AG04450 (cell line): ENCODE measurements at places on chromosomes 7 and 10.
A peak's percentile ranks its signal among the peaks of the same experiment; 100 is the strongest.

DNA sequence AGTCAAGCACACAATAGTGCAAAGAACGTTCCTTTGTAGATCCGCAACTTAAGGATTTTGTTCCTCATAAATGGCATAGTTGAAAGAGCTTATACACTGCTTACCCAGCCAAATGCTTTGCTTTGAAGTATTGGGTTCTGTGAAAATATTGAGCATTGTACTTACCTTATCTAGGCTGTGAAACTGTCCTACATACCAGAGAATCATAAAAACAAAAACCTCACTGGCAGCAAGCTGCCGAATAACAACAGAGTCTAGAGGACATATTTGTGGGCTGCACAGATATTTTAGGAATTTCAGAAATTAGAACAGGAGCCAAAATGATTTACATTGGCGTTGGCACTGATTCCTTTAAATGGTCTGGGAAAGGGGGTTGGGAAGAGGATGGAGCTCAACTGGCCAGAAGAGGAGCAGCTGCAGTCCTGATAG, 174.8 kb downstream of the RTKN2 start:
- peak; percentile 67 for DNase-seq

DNA sequence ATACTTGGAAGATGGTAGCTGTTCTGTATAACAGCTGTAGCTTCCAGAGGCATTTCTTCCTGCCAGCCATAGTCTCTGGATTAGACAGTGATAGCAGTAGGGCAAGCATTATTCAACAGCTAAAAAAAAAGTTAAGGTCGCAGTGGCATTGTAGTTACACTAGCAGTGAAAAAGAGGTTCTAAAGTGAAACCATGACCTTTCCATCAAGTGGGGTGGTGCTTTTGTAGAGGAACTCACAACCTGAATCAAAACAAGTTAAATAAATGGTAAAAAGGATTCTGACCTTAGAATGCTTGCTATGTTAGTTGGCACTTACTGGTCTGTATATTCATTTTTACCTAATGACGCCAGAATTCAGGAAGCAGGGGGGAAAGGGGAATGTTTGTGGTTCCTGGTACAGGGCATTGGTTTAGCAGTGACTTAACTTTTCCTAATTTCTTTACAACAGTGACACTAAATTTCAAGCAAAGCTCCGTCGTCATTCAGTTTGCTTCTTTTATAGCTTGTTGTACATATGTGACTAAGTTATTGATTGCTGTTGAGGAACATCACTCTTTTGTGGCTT, 55.0 kb downstream of the GBF1 start:
- peak; percentile 46 for DNase-seq

GRCh38 chr7:489876-490275, 29.8 kb downstream of the PDGFA start:
- no peak for DNase-seq

- DNase-seq, result no peak
Observed at GRCh38 chr10:9262770-9263169, 1208.3 kb downstream of the GATA3 start.

DNA sequence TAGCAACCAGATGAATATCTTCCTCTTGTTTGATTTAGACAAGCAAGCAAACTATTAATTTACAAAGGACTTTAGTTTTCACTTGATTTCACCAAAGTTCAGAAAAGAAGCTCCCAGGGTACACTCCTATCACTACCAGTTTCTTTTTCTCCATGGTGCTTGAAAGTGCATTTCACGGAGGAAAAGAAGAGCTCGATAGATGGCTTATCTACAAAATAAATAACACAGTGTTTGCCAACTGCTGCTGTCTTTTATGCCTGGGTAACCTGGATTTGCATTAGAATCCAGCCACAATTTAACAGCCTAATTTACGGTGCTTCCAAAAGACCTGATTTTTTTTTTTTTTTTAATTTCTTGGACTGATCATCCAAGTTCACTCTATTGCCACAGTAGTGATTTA, 275.7 kb downstream of the GPR37 start:
- DNase-seq, result no peak

DNA sequence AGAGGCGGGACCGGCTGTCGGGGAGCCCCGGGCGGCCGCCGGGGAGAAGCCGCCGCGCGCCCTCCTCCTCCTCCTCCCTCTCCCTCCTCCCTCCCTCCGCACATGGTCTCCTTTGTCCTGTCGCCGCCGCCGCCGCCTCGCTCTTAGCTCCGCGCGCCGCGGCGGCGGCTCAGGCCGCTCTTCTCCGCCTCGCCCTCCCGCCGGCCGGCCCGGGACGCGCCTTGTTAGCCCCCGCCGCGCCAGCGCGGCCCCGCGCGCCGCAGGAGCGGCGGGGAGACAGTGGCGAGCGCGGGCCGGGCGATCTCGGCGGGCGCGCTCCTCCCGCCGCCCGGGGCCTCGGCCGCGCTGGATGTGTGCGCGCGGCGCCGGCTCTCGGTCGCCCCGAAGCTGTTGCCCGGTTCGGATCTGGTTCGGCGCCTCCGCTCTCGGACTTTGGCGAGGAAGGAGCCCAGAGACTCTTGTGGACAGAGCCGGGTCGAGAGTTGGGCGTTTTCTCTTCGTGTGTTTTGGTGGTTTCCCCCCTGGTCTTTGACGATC, 437.4 kb upstream of the GALNT17 start:
- no peak for DNase-seq

- no peak for DNase-seq
Observed at GRCh38 chr10:53697038-53697437, 924.5 kb upstream of the MBL2 start.

- no peak for DNase-seq
Observed at GRCh38 chr7:41478187-41478586, 224.7 kb downstream of the INHBA start.

- no peak for DNase-seq
Observed at GRCh38 chr10:88097536-88097935, 234.1 kb downstream of the PTEN start.

DNA sequence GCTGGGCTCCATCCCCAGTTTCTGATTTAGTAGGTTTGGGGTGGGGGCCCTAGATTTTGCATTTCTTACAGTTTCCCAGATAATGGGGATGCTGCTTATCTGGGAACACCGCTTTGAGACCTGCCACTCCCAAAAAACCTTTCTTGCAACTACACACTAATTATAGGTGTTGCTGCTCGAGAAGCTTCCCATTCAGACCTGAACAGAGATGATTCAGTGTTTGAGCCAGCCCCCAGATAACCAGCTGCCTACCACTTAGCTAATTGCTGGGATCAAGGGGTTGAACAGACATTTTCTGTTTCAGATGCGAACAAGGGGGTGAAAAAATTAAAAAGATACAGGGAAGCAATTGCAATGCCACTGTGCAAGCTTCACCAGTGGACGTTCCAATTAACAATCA, 448.5 kb downstream of the KCNMA1 start:
- no peak for DNase-seq

DNA sequence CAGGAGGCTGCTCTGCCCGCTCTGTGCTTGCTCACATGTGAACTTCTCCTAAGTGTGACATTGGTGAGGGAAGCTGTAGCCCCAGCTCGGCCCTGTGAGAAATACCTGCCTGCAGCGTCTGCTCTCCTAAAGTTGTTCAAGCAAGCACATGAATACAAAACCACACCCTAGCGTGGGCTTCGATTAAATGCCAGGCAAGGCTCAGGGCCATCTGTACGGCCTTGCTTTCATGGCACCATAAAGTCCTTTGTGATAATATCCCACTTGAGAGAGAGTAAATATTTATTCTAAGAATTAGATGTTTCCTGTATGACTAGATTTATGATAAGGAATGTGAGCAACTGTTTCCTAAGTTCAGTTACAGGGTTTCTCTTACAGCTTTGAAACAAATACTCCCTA, 262.8 kb upstream of the KLF14 start:
- DNase-seq, result no peak

DNA sequence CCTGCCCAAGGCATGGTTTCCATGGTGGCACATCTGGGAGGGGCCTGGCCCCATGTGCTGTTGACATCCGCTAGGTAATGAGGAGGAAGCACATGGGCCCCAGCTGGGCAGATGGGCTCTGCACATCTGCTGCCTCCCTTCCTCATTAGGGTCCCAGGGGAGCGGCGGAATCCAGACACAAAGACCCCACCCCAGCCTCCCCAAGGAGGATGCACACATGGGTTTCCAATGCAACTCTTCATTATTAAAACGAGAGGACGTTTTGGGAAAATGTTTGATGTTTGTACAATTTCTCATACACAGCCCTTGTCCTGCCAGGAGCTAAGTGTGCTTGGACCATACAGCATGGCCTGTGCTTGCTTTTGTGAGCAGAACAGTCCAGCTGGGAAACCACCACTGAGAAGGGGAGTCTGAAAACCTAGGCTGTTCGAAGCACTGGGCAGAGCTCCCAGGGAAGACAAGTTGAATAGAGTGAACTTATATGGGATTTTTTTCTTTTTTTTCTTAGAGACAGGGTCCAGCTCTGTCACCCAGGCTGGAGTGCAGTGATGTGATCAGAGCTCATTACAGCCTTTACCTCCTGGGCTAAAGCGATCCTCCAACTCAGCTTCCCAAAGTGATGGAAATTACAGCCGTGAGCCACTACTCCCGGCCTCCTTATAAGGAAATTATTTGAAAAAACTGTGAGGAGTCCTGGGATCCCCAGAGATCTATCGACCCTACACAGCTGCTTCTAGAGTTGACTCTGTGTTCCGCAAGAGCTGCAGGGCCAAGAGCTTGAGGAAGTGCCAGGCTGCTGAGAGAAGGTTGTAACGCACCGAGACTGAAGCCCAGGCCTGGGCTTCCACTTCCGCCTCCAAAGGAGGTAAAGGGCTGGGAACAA, 23.4 kb downstream of the FAM107B start:
- DNase-seq, result no peak

DNA sequence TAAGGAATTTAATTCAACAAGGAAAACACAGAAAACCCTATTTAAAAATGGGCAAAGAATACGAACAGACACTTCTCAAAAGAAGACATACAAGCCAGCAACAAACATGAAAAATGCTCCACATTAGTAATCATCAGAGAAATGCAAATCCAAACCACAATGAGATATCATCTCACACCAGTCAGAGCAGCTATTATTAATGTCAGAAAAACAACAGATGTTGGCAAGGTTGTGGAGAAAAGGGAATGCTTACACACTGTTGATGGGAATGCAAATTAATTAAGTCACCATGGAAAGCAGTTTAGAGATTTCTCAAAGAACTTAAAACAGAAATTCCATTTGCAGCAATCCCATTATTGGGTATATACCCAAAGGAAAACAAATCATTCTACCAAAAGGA, 55.2 kb downstream of the GCC1 start:
- DNase-seq, result no peak

DNA sequence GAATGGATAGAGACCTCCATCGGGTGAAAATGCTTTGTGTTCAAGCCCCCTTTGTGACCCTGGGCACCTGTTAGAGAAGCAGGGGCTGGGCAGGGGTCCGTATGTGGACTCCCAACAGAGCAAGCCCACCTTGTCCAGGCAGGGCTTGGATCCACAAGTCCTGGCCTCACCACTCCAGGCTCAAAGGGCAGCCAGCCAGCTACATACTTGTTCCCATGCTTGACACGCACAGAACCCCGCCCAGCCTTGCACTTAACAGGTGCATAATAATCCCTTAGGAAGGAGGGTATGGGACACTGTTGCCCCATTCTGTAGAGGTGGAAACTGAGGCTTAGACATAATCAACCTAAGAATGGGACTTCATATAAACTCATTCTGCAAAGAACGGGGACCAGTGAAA, 160.6 kb downstream of the PRKAG2 start:
- DNase-seq, result no peak

DNA sequence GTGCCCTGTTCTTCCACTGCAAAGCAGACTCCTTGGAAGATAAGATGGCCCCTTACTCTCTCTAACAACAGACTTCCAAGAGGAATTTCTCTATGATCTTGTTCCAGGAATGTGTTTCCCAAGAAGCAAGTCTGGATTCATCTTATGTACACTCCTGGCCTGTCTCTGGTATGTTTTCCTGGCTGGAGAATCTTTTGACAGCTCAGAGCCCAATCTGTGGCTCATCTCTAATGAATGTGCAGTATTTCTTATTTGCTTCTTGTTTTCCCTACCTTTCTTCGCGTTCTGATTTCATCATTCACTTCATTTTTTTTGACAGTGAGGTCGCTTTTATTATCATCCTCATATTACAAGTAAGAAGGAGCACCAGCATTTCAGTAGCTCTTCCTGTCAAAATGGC, 53.0 kb upstream of the PITRM1 start:
- no peak for DNase-seq

GRCh38 chr10:45646384-45647050, 26.1 kb downstream of the ZFAND4 start:
- DNase-seq, result no peak

DNA sequence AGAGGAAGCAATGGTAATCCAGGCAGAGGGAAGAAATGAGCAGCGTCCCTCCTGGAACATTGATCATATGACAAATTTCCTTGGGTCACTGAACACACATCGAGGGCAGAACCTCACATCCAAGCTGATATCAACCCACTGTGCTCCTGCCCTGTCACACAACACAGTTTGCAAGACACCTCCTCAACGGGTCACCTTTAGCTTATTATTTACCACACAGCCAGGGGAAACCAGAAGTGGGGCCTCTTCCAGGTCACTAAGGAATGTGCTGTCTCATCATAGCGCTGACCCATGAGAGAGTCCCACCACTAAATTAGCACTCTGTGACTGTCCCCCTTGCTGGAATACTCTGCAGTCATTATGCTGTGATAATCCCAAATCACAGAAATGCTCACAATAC, 69.7 kb upstream of the PPP1R3C start:
- DNase-seq, result no peak

DNA sequence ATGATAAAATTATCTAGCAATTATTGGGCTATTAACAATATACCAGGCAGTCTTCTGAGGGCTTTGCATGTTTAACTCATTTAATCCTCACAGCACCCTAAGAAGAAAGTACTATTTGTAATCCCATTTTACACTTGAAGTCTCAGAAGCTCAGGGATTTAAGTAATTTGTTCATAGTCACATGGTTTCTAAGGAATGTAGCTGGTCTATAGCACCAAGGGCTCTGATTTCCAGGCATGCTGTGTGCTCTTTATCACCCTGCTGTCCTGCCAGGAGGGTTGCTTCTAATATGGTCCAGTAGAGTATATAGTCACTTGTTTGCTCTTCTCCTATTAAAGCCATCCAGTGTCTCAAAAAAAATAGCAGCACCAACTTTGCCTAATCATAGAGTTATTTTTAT, 417.2 kb downstream of the PLXDC2 start:
- DNase-seq, result no peak

DNA sequence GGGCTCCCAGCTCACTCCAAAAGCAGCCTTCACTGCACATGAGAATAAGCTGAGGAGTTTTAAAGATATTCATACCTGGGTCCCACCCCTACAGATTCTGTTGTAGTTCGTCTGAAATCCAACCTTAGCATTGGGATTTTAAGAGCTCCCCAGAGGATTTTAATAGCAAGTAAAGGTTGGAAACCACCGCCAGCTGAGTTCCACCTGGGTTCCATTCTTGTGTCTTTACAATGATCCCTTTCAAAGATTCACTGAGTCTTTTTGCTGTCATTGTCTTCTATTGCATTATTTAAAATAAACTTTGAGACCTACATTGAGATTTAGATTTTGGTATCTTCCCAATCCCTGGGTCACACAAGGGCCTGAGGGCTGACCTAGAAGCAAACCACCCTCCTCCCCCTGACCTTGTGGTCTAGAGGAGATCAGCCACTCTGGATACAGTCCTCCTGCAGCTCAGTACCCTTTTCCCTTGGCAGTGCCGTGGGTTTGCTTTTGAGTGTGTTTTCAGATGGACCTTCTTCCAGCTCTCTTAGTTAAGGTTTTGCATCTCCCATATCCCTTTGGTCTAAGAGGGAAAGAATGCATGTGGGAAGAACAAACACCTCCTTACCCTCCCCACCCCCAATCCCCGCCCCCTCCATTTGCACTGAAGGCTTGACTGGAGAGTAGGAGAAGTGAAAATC, 22.6 kb upstream of the SIRT1 start:
- no peak for DNase-seq
